A549 (cell line): ENCODE measurements at places on chromosomes 12 and 14. TPM values are rescaled to one million over a fixed set of nuclear protein-coding genes. Genes with fewer than 3 reads are reported as not detected.

DBX2 gene
- not detected in 3 replicates for polyA plus RNA-seq

TBX5 gene
- polyA plus RNA-seq, result not detected in 3 replicates

PRB2 gene
- polyA plus RNA-seq, result not detected in 3 replicates

CLEC2D gene
- polyA plus RNA-seq, result 1.1 to 1.4 TPM (median 1.3 TPM) in 3 replicates

NOXRED1 gene
- polyA plus RNA-seq, result 0.16 to 0.22 TPM (median 0.18 TPM) in 3 replicates

TAC3 gene
- polyA plus RNA-seq, result not detected in 3 replicates

MANSC4 gene
- 0.12 to 0.16 TPM in 2 of 3 replicates, not detected in the other for polyA plus RNA-seq

AMDHD1 gene
- polyA plus RNA-seq, result 3.5 to 4.1 TPM (median 4.1 TPM) in 3 replicates

OTX2 gene
- polyA plus RNA-seq, result not detected in 3 replicates

CLEC6A gene
- polyA plus RNA-seq, result not detected in 3 replicates

SMOC1 gene
- polyA plus RNA-seq, result 10.0 to 13.3 TPM (median 12.2 TPM) in 3 replicates

ALDH2 gene
- polyA plus RNA-seq, result 75.8 to 97.5 TPM (median 84.9 TPM) in 3 replicates

MAP1LC3B2 gene
- 1.4 to 2.9 TPM (median 2.1 TPM) in 3 replicates for polyA plus RNA-seq

RIN3 gene
- polyA plus RNA-seq, result 14.5 to 17.6 TPM (median 15.7 TPM) in 3 replicates

RAB21 gene
- polyA plus RNA-seq, result 30.5 to 33.1 TPM (median 32.4 TPM) in 3 replicates

TTC9 gene
- polyA plus RNA-seq, result 1.3 to 1.7 TPM (median 1.3 TPM) in 3 replicates

KRT82 gene
- polyA plus RNA-seq, result not detected in 3 replicates

PPP4R4 gene
- 0.08 to 0.21 TPM (median 0.12 TPM) in 3 replicates for polyA plus RNA-seq

GPRC5D gene
- not detected in 3 replicates for polyA plus RNA-seq

STAT2 gene
- 16.5 to 23.9 TPM (median 22.2 TPM) in 3 replicates for polyA plus RNA-seq

BIN2 gene
- polyA plus RNA-seq, result 0.05 to 0.08 TPM in 2 of 3 replicates, not detected in the other

LRRC10 gene
- polyA plus RNA-seq, result not detected in 3 replicates

HEATR5A gene
- polyA plus RNA-seq, result 23.4 to 29.5 TPM (median 25.3 TPM) in 3 replicates

POLR3B gene
- 5.4 to 6.1 TPM (median 5.7 TPM) in 3 replicates for polyA plus RNA-seq

APOLD1 gene
- 0.42 to 0.46 TPM (median 0.44 TPM) in 3 replicates for polyA plus RNA-seq
